Endothelial cell (in vitro differentiated cells): ENCODE measurements at places on chromosomes 7 and 10.

- no peak for DNase-seq
Observed at GRCh38 chr10:35392482-35393228, 56.3 kb downstream of the CCNY start.

DNA sequence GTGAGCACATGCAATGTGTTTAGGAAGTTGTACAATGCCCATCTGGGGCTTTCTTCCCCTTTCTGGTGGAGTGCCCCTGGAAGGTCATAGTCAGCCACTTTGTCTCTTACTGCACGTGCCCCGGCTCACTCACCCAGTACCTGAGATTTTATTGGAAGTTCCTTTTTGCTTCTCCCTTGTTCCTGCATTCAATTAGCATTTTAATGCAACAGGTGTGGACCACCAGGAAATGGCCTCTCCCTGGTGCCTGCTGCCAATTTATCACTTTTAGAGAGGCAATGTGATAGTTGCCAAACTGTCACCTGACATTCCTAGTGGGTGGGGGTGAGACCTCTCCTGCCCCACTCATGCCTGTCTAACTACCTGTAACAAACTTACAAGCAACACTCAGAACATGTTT is 293.4 kb upstream of the DKK1 start:
- no peak for DNase-seq

DNA sequence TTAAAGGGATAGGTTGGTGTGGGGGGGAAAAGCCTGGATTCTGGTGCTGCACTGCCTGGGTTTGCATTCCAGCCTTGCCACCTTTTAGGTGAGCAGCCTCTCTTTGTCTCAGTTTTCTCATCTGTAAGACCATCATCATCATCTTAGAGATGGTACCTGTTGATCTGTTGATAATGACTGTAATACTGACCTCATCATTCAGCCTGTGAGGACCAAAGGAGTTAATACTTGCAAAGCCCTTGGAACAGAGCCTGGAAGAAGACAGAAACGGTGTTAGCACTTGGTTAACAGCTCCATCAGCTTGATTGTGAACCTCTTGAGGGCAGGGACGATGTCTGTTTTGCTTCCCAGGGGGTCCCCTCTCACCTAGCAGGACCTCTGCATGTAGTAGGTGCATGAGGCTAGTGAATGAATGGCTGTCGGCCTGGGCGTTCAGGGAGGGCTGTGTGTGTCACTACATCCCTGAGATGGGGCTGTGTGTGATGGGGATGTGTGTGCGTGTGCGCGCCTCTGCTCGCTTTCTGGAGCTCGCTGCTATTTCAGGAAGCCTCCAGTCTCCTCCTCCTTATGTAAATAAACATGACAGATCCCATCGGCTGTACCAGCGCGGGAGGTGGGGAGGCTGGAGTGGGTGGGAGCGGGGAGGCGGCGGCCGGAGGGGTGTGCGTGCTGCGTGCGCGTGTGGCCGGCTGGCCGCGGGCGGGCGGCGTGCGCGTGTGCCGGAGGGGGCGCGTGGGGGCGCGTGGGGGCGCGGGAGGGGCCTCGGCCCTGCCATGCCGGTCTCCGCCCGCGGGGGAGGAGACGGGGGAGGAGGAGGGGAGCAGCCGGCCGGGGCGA is 61.2 kb downstream of the NEURL1 start:
- DNase-seq = no peak

- DNase-seq = no peak
Observed at GRCh38 chr7:144019457-144019856, 19.3 kb downstream of the OR6B1 start.

- no peak for DNase-seq
Observed at GRCh38 chr7:51220226-51220625, 96.4 kb downstream of the COBL start.

GRCh38 chr7:13466874-13467547 is 522.5 kb downstream of the ETV1 start:
- DNase-seq = no peak

DNA sequence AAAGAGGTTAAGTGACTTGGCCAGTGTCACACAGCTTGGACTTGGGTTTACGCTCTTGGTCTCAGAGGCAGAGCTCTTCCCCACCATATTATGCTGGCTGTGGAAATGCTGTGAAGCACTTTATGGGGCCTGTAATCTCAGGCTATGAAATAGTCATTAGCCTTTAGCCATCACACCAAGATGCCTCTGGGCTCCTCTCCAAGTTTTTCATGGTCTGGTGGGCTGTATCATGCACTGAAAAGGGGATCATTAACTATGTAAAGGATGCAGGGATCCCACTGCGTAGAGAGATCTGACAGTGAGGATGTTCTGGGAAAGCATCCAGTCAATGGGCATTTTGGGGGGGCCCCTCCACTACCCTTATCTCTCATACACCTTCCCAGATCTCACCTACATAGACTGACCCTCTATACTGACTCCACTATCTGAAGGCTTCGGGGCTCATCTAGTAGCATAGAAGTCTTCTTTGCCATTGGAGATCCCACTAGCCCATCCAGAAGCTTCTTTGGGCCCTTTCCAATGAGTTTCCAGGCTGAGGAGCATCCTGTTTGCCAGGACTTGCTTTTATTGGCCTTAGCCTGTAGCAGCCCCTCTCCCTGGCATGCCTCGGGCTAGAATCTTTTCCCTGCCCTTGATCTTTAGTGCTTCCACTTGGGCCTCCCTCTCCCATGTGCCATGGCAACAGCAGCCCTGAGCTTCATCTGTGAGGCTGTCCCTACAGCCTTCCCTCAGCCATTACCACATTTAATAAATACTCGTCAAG is 19.6 kb downstream of the FRMPD2 start:
- no peak for DNase-seq

- DNase-seq = no peak
Observed at GRCh38 chr10:20956843-20957242, 59.7 kb upstream of the NEBL start.

DNA sequence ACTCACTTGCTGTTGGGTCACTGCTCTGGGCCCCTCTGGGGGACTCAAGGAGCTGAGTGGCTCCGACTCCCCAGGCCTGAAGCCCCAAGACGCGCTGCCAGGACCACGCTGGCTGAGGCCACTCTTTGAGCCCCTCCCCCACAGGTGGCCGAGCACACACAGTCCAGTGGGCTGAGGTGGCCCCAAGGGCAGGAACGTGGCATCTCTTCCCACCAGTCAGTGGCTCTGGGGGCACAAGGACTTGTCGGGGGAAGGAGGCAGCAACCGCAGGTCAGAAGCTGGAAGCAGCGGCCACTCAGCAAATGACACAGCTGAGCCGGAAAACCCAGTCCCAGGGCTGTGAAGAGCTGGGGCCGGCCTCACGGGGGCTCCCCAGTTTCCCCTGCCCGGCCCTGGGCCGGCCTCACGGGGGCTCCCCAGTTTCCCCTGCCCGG is 24.1 kb downstream of the GRIFIN start:
- no peak for DNase-seq

DNA sequence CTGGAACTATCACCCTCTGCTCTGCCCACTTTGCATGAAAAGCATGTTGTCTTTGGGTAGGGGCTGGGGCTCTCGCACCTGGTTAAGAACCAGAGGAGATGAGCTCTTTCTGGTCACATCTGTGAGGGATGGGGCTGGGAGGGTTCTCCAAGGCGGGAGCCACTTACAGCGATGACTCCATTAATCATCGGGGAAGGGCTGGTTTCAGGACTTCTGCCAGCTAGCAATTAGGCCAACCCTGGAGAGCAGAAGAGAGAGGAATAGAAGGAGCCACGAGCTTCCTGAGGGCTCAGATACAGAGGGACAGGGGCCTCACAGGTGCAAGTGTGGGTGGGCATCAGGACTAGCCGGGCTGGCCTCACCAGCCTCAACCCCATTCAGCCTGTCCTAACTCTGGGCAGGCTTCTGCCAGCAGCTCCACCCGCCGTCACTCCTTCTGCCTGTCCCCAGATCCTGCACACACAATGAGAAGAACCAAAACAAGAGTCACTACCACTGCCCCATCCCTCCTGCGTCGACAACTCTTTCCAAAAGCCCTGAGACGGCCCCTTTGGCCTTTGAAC is 8.4 kb downstream of the AQP1 start:
- no peak for DNase-seq

DNA sequence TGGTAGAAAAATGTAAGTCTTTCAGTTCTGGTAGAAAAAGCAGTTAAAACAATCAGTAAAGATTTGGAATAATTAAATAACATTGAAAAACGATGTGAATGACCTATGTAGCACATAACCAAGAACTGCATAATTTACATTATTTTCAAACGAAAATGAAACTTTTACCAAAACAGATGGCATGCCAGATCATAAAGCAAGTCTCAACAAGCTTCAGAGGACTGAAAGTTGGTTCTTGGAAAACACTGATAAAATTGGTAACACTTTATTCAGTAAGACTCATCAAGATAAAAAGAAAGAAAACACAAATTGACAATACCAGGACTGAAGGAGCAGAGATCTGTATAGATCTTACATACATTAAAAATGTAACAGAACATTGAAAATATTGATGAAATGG is 92.8 kb downstream of the VIPR2 start:
- DNase-seq = no peak

DNA sequence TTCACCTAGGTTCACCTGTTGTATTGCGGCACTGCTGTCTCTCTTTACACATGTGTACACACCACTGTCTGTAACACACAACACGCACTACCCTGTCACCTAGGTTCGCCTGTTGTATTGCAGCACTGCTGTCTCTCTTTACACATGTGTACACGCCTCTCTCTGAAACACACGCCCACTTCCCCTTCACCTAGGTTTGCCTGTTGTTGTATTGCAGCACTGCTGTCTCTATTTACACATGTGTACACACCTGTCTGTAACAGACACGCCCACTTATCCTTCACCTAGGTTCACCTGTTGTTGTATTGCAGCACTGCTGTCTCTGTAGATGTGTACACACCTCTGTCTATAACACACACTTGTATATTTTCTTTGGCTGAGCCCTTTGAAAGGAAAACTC is 51.5 kb downstream of the WDR37 start:
- DNase-seq = no peak

GRCh38 chr7:3825491-3825890 is 524.4 kb downstream of the SDK1 start:
- DNase-seq = no peak

DNA sequence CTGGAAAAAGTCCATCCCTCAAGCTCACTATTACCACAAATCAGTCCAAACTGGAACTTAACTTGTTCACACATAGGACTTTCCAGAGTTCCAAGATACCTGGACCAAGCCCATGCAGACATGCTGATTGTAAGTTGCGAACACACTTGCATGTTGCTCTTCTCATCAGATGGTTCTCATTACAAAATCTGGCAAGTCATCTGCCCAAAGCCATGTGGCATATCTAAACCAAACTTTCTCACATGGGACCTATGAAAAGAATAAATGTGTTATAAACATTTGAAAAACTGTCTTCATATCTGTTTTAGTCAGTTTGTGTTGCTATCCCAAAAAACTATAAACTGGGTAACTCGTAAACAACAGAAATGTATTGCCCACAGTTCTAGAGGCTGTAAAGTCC is 58.8 kb upstream of the MKLN1 start:
- no peak for DNase-seq

DNA sequence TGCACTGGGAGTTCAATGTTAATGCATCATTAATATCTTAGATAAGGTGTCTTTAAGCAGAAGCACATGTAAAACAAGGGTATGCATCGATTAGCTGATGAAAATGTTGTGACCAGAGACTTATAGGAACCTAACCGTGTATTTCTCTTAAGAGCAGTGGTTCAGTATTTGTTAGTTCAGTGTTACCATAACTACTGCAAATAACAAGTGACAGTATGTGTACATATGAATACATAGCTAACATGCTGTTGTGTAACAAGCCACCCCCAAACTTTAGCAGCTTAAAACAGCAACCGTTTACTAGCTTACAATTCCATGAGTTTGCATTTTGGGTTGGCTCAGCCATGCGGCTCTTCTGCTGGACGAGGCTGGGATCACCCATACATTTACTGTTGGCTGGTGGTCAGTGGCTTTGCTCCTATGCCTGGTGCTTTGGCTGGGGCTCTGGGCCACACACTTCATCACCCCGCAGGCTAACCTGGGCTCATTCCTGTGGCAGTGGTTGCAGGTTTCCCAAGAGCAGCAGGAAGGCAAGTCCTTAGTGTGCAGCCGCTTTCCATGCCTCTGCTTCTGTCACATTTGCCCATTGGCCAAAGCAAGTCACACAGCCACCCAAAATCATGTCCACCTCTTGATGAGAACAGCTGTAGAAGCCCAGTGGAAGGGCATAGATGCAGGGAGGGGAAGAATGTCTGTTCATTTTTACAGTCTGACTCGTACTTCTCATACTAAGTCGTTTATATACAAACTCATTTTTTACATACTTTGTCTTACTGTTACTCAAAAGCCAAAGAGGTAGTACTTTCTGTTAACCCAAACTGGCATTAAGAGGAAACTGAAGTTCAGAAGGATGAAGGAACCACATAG is 103.3 kb upstream of the GATA3 start:
- no peak for DNase-seq

DNA sequence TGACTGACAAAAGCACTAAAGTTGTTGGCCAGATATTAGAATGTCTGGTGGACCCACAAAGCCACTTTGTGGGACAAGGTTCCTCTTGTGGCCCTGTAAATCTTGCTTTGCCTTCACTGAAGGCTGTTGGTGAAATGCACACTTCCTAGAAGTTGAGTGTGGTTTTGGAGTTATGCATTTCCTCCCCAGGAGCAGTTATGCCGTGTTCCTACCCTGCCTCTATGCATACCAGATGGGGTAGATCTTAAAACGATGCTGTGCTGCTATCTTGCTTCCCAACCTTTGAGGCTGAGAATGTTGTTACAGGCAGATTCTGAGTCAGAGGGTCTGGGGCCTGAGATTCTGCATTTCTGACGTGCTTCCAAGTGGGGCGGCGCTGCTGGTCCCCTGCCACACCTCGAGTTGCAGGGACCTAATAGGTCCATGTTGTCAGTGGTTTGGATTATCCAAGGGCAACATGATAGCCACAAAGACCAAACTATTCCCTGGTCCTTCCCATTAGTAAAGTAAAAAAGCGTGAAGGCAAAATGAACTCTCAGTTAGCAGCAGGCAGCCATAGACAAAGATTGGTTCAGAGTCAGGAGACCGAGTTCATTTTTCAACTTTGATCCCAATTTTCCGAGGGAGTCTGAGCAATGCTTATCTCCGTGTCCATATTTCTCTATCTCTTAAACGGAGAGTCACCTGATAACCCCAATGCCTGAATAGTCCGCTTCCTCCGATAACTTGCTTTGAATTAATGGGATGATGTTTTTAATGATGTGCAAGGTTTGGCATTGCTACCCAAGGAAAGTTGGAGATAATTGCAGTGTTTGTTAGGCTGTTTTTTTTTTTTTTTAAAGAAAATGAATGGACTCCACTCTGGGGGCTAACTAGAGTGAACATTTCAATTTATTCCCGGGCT is 55.8 kb downstream of the CDHR3 start:
- no peak for DNase-seq

GRCh38 chr10:67550838-67551402 is 145.1 kb downstream of the CTNNA3 start:
- DNase-seq = no peak

- DNase-seq = no peak
Observed at GRCh38 chr7:127953423-127954356, 77.5 kb downstream of the LRRC4 start.

GRCh38 chr7:151135866-151136843 is 31.3 kb downstream of the GBX1 start:
- DNase-seq = no peak

GRCh38 chr7:2180081-2180480 is 52.7 kb downstream of the MAD1L1 start:
- DNase-seq = no peak
